ENCODE measurements at places on chromosomes 3 and 15.

DNA sequence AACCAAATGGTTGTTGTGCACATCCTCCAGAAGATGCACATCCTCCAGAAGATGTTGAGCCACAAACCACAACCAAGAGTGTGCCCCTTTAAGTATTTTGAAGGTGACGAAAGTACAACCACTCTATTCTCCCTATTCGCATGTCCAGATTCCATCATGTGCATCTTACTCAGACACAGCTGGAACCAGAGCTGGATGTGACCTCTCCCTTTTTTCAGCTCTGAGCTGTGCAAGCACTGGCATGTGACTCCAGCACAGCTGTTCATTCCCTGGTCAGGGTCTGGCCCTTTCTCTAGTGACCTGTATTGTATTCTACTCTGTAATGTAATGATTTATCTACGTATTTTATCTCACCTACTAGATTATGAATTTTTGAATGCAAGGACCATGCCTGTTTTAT, 29.3 kb upstream of the DLG1 start:
- no peak for DNase-seq

DNA sequence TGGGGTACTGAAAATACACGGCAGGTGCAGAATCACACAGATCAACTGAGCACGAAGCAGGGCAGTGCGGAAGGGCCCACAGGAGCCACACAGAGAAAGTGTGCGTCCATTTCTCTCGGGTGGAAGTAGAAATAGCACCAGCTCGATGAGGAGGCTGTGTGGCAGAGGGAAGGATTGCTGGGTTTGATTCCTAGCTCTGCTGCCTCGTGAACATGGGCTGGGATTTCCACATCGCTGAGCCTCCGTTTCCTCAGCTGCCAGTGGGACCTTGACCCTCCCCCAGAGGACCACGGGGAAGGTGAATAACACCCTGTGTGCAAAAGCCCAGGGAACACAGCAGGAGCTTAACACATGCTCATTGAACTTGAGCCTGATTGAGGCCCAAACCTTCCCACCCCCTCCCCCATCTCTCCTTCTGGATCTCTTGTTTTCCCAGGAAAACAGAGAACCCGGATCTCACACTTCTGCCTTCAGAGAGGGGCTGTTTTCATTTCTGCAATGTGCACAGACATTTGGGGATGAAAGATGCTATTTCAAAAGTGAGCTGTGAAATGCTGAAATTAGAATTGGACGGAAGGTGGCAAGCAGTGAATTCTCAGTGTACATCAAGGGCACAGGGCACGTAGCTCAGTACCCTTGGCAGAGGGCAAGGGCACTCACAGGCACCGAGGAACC, 38.4 kb downstream of the ABTB1 start:
- no peak for DNase-seq

GRCh38 chr3:24937780-24938179, 443.1 kb upstream of the THRB start:
- DNase-seq = no peak

GRCh38 chr3:185572183-185572582, 13.9 kb upstream of the SENP2 start:
- no peak for DNase-seq

GRCh38 chr3:140917772-140918171, 23.9 kb upstream of the SLC25A36 start:
- DNase-seq = no peak

DNA sequence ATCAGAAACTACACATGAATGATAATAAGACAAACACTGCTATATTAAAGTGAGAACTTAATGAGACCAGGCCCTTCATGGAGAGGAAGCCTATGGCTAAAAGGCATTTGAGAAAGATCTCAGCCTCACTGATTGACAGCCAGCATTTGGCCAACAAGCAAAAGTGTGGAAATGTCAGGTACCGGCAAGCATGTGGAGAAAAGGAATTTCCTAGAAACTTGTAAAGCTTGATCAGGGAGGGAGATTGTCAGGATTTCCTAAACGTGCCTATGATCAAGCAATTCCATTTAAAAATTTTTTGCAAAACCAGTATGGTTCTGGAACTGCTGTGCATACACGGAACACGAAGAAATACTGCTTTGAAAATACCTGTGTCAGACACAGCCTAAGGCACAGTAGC, 220.3 kb upstream of the ATP10A start:
- DNase-seq = no peak

DNA sequence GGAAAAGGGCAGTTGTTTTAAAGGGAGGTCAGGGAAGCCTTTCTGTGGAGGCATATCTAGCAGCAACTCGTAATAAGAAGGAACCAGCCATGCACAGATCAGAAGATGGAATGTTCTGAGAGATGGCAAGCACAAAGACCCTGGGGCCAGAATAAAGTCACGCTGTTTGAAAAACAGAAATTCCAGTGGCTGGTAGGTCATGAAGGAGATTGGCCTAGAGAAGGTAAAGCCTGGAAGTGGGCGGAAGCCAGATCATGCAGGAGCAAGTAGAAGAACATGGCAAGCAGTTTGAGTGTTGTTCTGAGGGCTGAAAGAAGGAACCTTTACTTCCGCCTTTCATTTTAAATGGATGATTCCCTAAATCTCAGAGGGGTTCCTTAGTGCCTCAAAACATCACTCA, 208.1 kb upstream of the PPP2R3A start:
- DNase-seq = no peak

DNA sequence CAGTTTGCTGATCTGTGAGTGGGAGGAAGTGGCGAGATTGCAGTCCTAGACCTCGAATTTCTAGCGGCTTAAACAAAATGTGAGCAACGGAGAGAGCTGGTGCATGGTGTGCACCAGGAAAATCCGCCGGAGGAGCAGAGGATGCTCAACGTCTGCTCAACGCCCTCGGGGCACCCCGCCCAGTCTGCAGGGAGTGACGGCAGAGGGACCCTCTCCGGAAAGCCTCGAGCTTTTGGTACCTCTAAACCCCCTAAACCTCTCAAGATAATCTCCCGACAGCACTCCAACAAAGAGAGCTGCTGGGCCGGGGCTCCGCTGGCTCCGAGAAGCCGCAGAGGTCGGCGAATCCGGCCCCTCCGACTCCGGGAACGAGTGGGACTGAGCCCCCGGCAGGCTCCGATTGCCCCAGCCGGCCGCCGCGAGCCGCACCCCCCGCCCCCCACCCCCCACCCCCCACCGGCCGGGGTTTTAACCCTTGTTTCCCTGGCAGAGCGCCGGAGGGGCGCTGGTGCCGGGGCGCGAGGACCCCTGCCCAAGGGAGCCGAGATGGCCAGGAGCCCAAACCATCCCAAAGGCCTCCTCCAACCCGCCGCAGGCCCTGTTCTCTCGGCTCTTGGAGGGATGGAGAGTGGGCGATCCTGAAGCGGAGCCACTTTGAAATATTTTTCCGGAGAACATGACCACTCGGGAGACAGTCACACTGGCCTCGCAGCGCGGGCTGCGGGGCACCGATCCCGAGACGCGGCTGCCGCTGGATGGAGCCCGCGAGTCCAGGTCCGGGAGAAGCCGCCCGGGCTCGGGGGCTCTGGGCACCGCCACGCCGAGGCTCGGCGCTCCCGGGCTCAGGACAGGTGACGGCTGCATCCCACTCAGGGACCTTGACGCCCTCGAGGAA, 1.5 kb downstream of the MEGF11 start:
- no peak for DNase-seq

- DNase-seq = no peak
Measured at GRCh38 chr3:156761007-156761406, 65.1 kb upstream of the LEKR1 start.

GRCh38 chr3:139811331-139811730, 123.7 kb upstream of the CLSTN2 start:
- DNase-seq = no peak

- no peak for DNase-seq
Measured at GRCh38 chr15:99556578-99556977, 9.2 kb upstream of the MEF2A start.

- DNase-seq = no peak
Measured at GRCh38 chr15:99514306-99514705, 51.5 kb upstream of the MEF2A start.

DNA sequence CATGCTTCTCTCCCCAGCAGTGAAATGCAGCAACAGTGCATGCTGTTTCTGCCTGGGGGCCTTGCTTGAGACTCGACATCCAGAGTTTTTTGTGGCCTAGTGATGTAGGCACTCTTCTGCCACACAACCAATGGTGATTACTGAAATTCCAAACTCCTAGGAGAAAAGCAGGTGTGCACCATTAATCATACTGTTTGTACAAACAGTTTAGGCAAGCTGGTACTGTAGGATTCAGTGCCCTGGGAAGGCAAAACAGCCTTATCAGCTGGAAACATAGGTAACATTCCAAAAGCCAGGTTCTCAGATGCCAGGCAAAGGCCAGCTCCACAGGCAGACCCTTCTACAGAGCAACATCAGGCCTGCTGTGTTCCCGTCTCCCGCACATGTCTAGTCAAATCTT, 17.5 kb upstream of the RBP1 start:
- no peak for DNase-seq

DNA sequence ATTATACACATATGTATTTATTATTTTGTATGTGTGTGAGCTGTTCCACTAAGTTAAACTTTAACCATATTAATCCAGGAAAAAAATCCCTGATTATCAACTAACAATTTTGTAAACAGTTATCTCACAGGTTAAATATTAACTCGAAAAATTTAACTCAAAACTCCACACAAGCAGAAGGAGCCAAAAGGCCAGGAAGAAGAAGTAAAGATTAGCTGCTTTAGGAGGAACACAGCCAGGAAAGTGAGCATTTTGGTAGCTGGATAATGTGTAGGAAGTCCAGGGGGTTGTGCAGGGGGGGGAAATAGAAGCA, 425.0 kb downstream of the TIGIT start:
- no peak for DNase-seq

DNA sequence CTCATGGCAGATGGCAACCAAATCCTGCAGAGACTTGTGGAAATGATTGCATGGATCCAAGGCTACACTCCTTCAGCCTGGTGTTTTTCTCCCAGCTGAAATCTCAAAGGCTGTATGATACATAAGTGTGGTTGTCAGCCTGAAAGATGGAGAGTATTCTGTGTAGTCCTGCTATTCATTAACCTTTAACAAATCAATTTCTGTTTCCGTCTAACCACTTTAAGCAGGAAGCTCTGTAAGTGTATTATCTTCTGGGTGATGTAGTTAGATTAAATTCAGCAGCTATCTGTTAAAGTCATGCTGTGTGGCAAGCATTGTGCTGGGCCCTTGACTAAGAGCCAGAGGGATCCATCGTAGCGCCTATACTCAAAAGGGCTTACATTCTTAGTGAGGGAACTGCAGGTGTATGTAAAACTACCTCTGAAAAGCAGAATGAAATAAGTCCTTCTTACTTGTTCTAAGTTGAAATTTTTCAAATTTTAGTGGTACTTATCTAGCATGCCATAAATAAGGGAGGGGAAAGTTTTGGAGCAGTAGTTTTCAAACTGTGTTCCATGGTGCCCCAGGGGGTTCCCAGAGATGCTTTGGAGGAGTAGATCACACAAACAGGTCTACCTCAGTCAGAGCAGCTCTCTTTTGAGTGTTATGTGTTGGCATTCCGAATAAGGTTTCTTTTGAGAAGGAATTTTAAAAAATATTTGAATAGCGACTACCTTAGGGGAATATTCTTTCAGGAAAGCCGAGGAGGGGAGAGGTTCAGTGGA, 28.9 kb downstream of the HACD3 start:
- DNase-seq = no peak

DNA sequence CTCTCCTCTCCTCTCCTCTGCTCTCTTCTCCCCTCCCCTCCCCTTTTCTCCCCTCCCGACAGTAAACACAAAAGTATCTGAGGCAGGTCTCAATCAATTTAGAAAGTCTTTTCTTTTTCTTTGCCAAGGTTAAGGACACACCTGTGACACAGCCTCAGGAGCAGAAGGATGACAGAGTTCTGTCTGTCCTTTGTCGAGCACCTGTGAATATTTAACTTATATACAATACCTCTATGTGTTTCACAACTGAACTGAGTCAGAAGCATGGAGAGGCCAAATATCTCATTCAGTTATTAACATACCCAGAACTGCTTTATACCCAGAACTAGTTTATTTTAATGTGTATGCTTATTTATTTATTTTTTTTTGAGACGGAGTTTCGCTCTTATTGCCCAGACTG, 81.1 kb upstream of the ROBO1 start:
- DNase-seq = no peak

DNA sequence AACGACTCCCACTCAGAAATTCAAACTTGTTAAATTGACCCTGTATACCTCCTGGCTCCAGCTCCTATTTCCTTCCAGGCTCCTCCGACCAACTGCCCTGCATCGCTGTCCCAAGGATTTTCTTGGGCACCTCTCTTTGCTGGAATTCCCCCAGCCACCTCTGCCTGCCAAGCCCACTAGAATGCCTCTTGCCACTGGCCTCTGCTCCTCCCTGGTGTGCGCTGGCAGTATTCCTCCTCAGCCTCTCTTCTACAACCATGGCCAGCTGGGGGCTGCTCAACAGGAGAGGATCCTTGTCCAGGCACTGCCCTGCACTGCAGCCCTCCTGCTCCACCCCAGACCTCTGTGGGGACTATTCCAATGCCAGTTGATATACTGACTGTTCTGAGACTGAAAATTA, 7.4 kb downstream of the WNT7A start:
- no peak for DNase-seq

- no peak for DNase-seq
Measured at GRCh38 chr3:127688416-127689265, 15.9 kb downstream of the ABTB1 start.

DNA sequence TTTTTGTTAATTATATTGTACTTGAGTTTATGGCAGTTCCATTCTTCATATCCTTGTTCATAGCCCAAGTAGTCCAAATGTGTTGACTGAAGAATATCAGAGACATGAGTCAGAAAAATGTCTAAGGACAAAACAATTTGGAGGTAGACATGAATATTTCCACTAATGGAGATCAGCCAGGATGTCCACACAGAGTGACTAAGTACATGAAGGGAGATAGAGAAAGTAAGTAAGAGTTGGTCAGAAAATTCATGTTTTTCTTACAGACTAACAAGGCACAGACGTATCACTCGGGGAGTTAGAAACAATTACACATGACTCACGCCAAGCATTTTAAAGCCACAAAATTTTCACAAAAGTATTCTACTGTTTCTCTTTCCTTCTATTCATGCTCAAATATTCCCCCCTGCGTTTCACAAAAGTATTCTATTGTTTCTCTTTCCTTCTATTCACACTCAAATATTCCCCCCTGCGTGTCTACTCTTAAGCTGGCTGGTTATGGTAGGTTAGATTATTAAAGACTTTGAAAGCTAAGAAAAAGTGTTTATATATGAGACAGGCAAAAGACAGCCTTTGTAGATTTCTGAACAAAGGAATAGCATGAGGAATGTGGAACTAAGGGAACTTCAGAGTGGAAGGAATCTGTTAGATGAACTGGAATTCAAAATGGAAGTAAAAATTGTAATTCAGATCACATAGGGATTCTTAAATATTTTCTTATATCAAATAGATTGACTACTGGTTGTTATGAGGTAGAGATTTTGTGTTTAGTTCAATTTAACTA, 648.7 kb upstream of the CCDC54 start:
- no peak for DNase-seq

DNA sequence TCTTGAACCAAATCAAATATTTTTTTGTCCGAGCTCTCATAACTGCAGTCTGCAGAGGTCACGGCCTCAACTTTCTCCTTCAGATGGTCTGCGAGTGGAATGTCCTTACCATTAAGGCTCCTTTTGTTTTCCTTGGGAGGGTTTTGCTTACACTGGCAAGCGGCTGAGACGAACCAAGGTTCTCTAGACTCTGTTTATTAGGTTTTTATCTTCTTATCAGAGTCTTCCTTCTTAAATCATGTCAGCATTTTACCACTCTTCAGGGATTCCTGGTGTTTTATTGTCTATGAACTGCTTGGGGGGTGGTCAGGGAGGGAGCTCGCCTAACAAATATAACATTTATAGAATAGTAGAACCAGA, 773.7 kb upstream of the NR2F2 start:
- DNase-seq = no peak

- DNase-seq = no peak
Measured at GRCh38 chr3:18712713-18713576, 287.8 kb upstream of the SATB1 start.

- no peak for DNase-seq
Measured at GRCh38 chr15:48647962-48648361, 2.5 kb upstream of the FBN1 start.
